Lower lobe of right lung (tissue), 2 donors: ENCODE measurements at places on chromosomes 3 and 15. TPM values are rescaled to one million over a fixed set of nuclear protein-coding genes. Genes with fewer than 3 reads are reported as not detected.

GRCh38 chr3:11636394-11636770 is 7.3 kb downstream of the VGLL4 start:
- DNase-seq: no peak
- peak overlapping the region; percentile 56 for H3K27ac ChIP-seq
- H3K36me3 ChIP-seq: no peaks in the 10 kb centered on the region
- no peaks in the 10 kb centered on the region for H3K27me3 ChIP-seq
- H3K4me1 ChIP-seq: peaks cover 77% of the 10 kb centered on the region

DNA sequence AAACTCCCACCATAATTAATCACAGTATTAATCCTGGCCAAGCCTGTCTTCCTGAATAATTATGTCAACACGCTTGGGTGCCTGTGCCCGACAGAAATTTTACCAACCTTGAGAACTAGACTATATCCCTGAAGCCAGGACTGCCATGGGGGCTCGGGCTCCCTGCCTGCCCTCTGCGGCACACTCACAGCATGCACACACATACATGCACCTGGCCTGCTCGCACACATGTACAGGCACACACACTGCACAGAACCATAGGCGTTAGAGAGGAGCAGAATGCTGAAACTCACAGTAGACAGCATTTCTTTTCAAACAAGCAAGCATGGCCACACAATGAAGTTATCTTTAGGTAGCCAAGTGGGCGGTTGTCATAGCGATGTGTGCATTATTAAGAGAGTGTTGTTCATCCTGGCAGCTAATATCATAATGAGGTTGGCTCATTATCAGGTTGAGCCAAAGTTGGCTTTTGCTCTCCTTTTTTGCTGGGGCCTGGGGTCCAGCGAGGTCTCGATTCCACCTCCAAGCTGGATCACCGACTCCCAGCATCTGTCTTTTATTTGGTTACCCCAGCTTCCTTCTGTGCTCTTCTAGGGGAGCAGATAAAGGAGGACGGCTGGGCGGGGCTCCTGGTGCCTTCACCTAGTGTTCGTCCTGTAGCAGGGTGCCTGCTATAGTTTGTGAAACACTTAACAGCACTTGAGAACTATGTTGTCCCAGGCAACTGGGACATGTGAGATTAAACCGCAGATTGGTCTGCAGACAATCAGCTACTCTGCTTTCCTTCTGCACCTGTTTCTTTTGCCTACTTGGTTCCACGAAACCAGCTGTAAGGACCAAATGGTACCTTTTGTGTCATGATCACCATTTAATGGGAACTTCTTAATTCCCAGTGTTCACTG is 91.4 kb downstream of the ZNF621 start:
- no peak overlapping the region for H3K4me3 ChIP-seq
- H3K27ac ChIP-seq: no peak overlapping the region
- peak; percentile 46 for DNase-seq
- peaks cover 10% of the 10 kb centered on the region for H3K4me1 ChIP-seq
- no peaks in the 10 kb centered on the region for H3K36me3 ChIP-seq

GRCh38 chr3:147807776-147808175 is 398.6 kb downstream of the ZIC1 start:
- DNase-seq: no peak
- no peaks in the 10 kb centered on the region for H3K27me3 ChIP-seq
- no peaks in the 10 kb centered on the region for H3K36me3 ChIP-seq
- no peak overlapping the region for H3K27ac ChIP-seq

GRCh38 chr3:169811631-169812331 is 889 bp upstream of the LRRIQ4 start:
- peak overlapping the region; percentile 80 for H3K27ac ChIP-seq
- H3K36me3 ChIP-seq: no peaks in the 10 kb centered on the region
- H3K27me3 ChIP-seq: no peaks in the 10 kb centered on the region
- H3K4me3 ChIP-seq: peak overlapping the region; percentile 67

DNA sequence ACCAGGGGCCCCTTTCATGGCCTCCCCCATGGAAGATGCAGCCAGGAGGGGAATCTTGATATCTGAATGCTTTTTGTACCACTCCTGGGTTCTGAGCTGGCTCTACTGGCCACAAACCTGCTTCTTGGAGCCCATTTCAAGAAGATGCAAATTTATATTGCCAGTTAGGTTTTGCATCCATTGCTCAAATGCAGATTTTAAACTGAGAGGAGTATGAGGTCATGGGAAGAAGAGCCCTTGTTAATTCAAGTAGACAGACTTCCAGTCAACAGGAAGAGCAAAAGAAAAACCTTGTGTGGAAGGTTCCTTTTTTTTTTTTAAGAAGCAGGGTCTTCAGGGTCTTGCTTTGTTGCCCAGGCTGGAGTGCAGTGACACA is 133.5 kb downstream of the PDZRN3 start:
- H3K27me3 ChIP-seq: no peaks in the 10 kb centered on the region
- DNase-seq: no peak
- H3K4me1 ChIP-seq: peaks cover 27% of the 10 kb centered on the region
- no peak overlapping the region for H3K4me3 ChIP-seq

GRCh38 chr15:82873000-82873680 is 63.7 kb downstream of the WHAMM start:
- no peak for DNase-seq
- H3K4me3 ChIP-seq: no peak overlapping the region

DNA sequence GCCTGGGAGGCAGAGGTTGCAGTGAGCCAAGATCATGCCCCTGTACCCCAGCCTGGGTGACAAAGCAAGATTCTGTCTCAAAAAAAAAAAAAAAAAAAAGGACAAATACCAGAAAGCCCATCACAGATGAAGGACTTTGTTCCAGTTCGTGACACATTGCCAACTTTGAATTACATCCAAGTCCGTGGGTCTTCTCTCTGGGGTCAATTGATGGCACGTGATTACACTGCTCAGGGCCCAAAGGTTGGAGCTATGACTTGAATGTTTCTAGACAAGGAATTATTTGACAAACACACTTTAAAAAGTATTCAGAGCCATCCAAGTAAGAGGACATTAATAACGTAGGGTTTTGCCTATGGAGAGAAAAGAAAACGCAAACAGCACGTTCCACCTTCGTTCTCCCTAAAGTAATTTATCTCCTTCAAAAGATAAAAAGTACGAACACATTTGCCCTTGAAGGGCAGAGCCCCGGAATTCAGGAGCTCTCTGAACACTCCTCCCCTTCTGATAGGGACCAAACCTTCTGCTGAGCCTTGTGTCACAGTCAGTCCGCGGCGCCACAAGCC is 31.3 kb upstream of the ST3GAL6 start:
- H3K27ac ChIP-seq: peak overlapping the region; percentile 74
- no peaks in the 10 kb centered on the region for H3K27me3 ChIP-seq
- DNase-seq: no peak
- H3K36me3 ChIP-seq: no peaks in the 10 kb centered on the region
- peaks cover 6% of the 10 kb centered on the region for H3K4me1 ChIP-seq
- H3K4me3 ChIP-seq: peak overlapping the region; percentile 85

The PAK2 gene
- 80.7 TPM for total RNA-seq

The P2RY1 gene
- 19.8 TPM for total RNA-seq

GRCh38 chr3:23129817-23130216 is 73.3 kb upstream of the UBE2E2 start:
- no peaks in the 10 kb centered on the region for H3K27me3 ChIP-seq
- no peak for DNase-seq
- no peaks in the 10 kb centered on the region for H3K36me3 ChIP-seq
- no peak overlapping the region for H3K27ac ChIP-seq

- no peaks in the 10 kb centered on the region for H3K27me3 ChIP-seq
- H3K4me1 ChIP-seq: no peaks in the 10 kb centered on the region
- no peak for DNase-seq
- H3K27ac ChIP-seq: no peak overlapping the region
- no peaks in the 10 kb centered on the region for H3K36me3 ChIP-seq
Measured at GRCh38 chr3:186168976-186169375, 60.1 kb upstream of the ETV5 start.

The ERICH6 gene
- total RNA-seq: not detected

- no peaks in the 10 kb centered on the region for H3K36me3 ChIP-seq
- no peak overlapping the region for H3K27ac ChIP-seq
- no peaks in the 10 kb centered on the region for H3K4me1 ChIP-seq
Measured at GRCh38 chr3:70849911-70850699, 537.7 kb upstream of the MDFIC2 start.

DNA sequence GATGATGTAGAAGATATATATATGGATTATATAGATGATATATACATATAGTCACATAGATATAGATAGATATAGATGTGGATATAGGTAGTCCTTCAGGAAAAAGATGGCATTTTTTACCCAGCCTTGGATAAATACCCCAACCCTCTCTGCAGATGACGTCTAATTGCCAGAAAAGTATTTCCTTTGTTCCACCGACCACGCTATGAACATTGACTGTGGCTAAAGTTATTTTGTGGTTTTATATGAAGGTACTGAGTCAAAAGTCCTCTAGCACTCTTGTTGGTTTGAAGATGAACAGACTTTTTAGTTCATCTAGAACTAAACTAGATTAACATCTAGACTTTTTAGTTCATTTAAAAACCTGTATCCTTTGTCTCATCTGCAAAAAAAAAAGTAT is 207.7 kb downstream of the PLOD2 start:
- H3K36me3 ChIP-seq: no peaks in the 10 kb centered on the region
- no peaks in the 10 kb centered on the region for H3K27me3 ChIP-seq
- DNase-seq: no peak

- no peak overlapping the region for H3K27ac ChIP-seq
- no peaks in the 10 kb centered on the region for H3K36me3 ChIP-seq
- DNase-seq: no peak
- no peaks in the 10 kb centered on the region for H3K27me3 ChIP-seq
- H3K4me3 ChIP-seq: no peak overlapping the region
Measured at GRCh38 chr15:90343302-90343790, 8.7 kb upstream of the ZNF774 start.

The PLA2G4E gene
- 1.1 TPM for total RNA-seq

GRCh38 chr15:91307601-91308000 is 207.5 kb downstream of the SV2B start:
- H3K27me3 ChIP-seq: no peaks in the 10 kb centered on the region
- H3K36me3 ChIP-seq: no peaks in the 10 kb centered on the region
- H3K27ac ChIP-seq: no peak overlapping the region
- H3K4me1 ChIP-seq: peaks cover 7% of the 10 kb centered on the region
- H3K4me3 ChIP-seq: no peak overlapping the region
- DNase-seq: no peak

GRCh38 chr3:9930804-9931418 is 2.7 kb upstream of the CRELD1 start:
- H3K36me3 ChIP-seq: peaks cover 40% of the 10 kb centered on the region
- peaks cover 31% of the 10 kb centered on the region for H3K4me1 ChIP-seq
- H3K4me3 ChIP-seq: no peak overlapping the region
- no peak for DNase-seq
- H3K27me3 ChIP-seq: no peaks in the 10 kb centered on the region
- no peak overlapping the region for H3K27ac ChIP-seq

DNA sequence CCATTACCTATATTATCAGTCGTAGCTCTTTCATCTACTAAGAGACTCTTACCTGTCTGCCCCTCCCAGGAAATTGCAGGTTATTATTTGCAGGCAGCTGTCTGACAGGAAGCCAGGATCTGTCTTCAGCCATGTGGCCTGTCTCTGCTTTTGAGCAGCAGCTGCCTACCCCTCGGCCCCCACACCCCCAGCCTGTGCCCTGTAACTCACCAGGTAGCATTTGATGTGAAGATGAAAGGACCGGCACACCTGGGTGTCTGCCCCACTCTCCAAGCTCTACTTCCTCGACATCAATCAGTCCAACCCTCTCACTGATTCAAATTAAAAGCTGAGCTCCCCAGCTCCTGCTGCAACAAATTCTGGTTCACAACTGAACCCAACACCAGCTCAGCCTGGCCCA is 197.2 kb upstream of the CTNNB1 start:
- no peak overlapping the region for H3K4me3 ChIP-seq
- no peak for DNase-seq
- peaks cover 1% of the 10 kb centered on the region for H3K4me1 ChIP-seq
- H3K27me3 ChIP-seq: no peaks in the 10 kb centered on the region

The LRRC3B gene
- 0.30 TPM for total RNA-seq

- H3K4me3 ChIP-seq: no peak overlapping the region
- no peak overlapping the region for H3K27ac ChIP-seq
- no peaks in the 10 kb centered on the region for H3K36me3 ChIP-seq
Measured at GRCh38 chr15:79769069-79769481, 127.7 kb downstream of the MTHFS start.

DNA sequence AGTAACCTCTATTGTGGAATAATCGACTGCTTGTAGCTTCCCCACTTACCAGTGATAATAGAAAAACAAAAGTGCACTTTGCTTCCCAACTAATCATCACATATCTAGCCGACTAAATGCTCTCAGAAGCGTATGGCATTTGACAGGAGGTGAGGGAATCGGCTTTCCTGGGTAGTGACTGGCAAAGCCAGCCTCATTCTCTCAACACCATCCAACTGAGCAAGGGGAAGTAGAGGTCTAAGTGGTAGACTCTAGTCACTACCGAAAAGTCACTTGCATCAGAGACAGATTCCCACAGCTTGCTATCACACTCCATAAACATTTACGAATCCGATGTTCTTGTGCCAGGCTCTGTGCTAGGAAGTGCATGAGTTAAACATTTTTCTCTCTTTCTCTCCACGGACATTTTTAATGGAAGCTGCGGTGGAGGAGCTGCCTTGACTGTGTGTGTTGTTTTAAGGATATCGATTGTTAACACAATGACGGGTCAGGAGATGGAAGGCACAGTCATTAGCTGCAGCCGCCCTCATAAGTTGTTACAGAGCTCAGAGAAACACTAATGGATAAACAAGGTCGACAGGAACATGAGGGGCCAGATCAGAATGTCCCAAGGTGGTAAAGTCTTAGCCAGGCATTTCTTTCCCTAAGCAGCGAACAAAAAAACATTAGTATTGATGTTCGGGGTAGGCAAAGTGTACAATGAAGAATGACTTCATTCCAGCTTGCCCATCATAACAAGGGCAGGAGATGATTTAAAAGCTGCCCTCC is 11.9 kb downstream of the ZNF385D start:
- no peak for DNase-seq
- no peaks in the 10 kb centered on the region for H3K36me3 ChIP-seq
- no peak overlapping the region for H3K4me3 ChIP-seq
- H3K27ac ChIP-seq: no peak overlapping the region
- H3K4me1 ChIP-seq: no peaks in the 10 kb centered on the region
- H3K27me3 ChIP-seq: no peaks in the 10 kb centered on the region

DNA sequence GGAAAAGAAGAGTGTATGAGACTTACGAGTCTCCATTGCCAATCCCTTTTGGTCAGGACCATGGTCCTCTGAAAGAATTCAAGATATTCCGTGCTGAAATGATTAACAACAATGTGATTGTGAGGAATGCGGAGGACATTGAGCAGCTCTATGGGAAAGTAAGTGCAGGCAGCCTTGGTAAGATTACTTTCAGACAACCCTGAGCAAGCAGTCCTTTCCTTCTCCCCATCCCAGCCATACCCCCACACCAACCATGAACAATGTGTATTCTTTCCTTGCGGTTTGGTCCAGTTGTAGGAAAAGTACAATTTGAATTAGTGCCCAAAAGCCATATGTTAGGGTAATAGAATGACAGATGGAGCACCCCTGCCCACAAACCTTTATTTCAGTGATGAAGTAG is 5.6 kb downstream of the TSEN2 start:
- H3K4me3 ChIP-seq: no peak overlapping the region
- no peak overlapping the region for H3K27ac ChIP-seq
- H3K4me1 ChIP-seq: peaks cover 9% of the 10 kb centered on the region
- peaks cover 44% of the 10 kb centered on the region for H3K36me3 ChIP-seq
- no peak for DNase-seq
- H3K27me3 ChIP-seq: no peaks in the 10 kb centered on the region
